ENCODE measurements at places on chromosomes 5 and 9. TPM values are rescaled to one million over a fixed set of nuclear protein-coding genes. Genes with fewer than 3 reads are reported as not detected.

DNA sequence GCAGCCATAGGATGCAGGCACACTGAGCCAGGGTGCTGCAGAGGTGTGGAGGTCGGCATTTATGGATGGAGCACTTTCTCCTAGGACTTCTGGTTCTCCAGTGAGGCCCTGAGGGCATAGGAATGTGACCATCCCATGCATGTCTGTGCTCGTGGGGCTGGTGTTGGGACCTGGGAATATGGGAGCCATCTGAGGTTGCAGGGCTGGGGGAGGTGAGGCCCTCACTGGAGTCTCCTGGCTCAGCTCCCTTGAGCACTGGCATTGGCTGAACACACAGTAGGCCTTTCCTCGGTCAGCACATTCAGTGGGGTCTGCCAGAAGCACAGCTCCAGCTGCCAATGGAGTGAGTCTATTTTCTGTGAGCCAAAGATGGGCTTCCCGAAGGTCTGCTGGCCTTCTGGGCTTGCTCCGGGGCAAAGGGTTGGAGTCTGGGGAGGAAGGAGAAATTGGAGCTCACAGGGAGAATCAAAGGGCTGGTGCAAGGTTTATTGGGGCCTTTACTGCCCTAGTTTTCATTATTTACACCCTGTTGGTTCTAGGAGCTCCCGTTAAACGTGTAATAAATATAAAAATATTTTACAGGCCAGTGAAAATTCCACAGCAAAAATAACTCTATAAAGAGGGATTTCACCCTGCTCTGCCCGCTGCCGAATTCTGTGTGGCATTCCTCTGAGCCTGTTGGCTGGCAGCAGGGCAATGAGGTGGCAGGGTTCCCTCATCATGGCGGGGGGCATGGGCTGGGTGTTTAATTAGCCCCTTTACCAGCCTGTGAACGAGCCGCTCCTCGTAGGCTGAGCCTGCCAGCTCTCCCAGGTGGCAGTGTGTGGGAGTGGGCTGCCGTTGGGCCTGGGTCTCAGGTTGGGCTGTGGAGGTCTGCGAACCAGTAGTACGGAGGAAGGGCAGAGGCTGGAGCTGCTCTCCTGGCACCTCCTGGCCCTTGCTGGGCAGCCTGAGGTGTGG, 31.6 kb upstream of the PITX1 start:
- no peaks in the 10 kb centered on the region for H3K4me1 ChIP-seq
- H3K27ac ChIP-seq = no peak overlapping the region
- H3K36me3 ChIP-seq = no peaks in the 10 kb centered on the region
- H3K27me3 ChIP-seq = no peaks in the 10 kb centered on the region
- H3K4me3 ChIP-seq = no peak overlapping the region
- peak; percentile 55 for DNase-seq

GRCh38 chr5:73899055-73899454, 273.1 kb downstream of the ARHGEF28 start:
- H3K27me3 ChIP-seq = no peaks in the 10 kb centered on the region
- no peak for DNase-seq
- H3K4me3 ChIP-seq = no peak overlapping the region
- H3K36me3 ChIP-seq = peaks cover 2% of the 10 kb centered on the region

The DAB2IP gene
- total RNA-seq = 70.3 TPM

DNA sequence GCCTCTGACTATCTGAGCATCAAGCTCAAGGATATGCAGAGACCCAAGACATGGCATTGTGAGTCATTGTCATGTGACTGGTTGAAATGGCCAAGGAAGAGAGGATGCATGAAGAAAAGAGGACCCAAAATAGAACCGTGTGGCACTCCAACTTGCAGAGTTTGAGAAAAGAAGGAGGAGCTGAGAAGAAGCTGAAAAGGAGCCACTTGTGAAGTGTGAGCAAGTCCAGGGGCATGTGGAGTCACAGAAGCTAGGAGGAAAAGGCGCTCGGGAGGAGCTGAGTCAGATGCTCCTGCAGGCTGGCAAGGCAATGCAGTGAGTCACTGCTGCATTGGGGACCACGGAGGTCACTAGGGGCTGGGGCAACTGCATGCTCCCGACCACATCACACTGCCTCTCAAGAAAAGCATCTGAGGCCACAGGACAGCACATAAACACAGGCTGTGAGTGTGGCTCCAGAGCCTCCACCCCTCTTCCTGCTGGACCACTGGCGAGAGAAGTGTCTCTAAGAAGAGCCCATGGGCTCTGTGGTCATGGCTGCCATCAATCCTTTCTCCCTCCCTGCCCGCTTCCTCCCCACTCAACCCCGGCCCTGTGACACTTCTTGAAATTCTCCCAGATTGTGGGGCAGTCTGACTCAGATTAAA, 197.6 kb downstream of the DRD1 start:
- peak; percentile 90 for DNase-seq
- no peak overlapping the region for H3K4me3 ChIP-seq
- H3K4me1 ChIP-seq = no peaks in the 10 kb centered on the region
- H3K27ac ChIP-seq = no peak overlapping the region
- H3K36me3 ChIP-seq = no peaks in the 10 kb centered on the region

The SPINK7 gene
- total RNA-seq = not detected

The SMIM33 gene
- not detected for total RNA-seq

GRCh38 chr5:115683081-115683480, 57.2 kb upstream of the TMED7 start:
- H3K27me3 ChIP-seq = no peaks in the 10 kb centered on the region
- H3K27ac ChIP-seq = no peak overlapping the region
- no peak for DNase-seq

GRCh38 chr9:127458921-127459320, 7.6 kb downstream of the LRSAM1 start:
- no peaks in the 10 kb centered on the region for H3K27me3 ChIP-seq
- H3K4me1 ChIP-seq = no peaks in the 10 kb centered on the region
- no peak overlapping the region for H3K27ac ChIP-seq
- no peaks in the 10 kb centered on the region for H3K36me3 ChIP-seq

DNA sequence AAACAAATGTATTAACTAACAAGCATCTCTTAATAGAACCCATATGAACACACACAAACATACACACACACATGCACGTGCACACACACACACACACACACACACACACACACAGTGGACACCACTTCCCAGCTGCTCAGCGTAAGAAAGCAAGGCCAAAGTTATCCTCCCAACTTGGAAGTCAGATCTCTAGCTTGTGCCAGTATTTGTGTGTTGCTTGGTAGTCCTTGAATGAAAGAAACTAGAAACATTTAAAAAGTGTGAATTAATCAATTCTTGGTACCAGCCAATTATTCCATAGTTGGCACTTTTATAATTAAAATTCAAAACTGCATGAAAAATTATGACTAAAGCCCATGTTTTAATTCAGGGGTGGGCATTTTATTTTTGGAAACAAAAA, 178.1 kb downstream of the TMEM161B start:
- H3K27me3 ChIP-seq = peaks cover 4% of the 10 kb centered on the region
- H3K27ac ChIP-seq = no peak overlapping the region
- no peak overlapping the region for H3K4me3 ChIP-seq
- DNase-seq = no peak
- no peaks in the 10 kb centered on the region for H3K36me3 ChIP-seq

DNA sequence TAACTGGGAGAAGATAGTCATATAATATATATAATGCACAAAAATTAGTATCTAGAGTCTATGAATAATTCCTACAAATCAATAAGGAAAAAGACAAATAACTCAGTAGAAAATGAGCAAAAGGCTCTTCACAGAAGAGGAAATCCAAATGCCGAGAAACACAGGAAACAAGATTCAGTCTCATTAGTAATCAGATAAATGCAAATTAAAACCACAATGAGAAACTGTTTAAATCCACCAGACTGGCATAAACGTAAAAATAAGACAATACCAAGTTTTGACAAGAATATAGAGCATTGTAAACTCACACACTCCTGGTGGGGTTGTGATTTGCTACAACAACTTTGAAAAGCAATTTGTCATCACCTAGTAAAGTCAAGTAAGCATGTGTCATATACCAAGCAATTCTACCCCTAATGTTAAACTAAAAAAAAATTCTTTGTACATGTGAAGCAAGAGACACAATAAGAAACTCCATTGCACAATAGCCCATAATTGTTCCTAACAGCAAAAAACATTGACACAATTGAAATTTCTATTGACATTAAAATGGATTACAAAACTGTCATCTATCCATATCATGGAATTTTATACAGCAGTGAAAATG, 21.0 kb upstream of the UBLCP1 start:
- H3K36me3 ChIP-seq = no peaks in the 10 kb centered on the region
- no peaks in the 10 kb centered on the region for H3K4me1 ChIP-seq
- H3K4me3 ChIP-seq = no peak overlapping the region
- peaks cover 1% of the 10 kb centered on the region for H3K27me3 ChIP-seq
- no peak for DNase-seq

The CD72 gene
- 11.5 TPM for total RNA-seq

The SLC24A2 gene
- total RNA-seq = not detected

DNA sequence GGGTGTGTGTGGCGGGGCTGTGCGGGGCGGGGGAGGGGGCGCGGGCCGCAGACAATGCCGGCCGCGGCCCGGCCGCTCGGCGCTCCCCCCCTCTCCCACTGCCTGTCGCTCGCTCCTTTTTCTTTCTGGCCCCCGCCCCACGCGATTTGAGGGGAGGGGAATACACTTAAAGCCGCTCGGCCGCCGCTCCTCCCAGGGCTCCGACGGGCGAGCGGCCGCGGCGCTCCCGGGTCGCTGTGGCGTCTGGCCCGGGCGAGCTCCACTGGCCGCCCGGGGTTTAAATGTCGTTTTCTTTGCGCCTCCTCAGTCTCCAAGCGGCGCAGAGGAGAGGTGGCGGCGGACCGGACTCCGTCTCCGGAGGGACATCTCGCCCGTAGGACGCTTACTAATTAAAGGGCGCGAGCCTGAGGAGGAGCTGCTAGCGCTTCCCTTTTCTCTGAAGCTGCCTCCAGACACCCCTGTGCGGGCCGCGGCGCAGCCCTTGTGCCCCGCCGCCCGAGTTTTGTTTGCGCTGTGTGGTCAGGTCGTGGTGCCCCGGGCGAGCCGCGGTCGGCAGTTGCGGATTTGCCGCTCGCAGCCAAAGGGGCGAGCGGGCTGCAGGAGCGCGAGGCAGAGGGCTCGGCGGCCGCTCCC, 1.4 kb downstream of the ZSWIM6 start:
- H3K4me1 ChIP-seq = no peaks in the 10 kb centered on the region
- DNase-seq = peak; percentile 73
- peak overlapping the region; percentile 55 for H3K27ac ChIP-seq
- no peaks in the 10 kb centered on the region for H3K27me3 ChIP-seq
- H3K4me3 ChIP-seq = peak overlapping the region; percentile 98
- H3K36me3 ChIP-seq = no peaks in the 10 kb centered on the region

The CLIC3 gene
- total RNA-seq = 7.0 TPM

DNA sequence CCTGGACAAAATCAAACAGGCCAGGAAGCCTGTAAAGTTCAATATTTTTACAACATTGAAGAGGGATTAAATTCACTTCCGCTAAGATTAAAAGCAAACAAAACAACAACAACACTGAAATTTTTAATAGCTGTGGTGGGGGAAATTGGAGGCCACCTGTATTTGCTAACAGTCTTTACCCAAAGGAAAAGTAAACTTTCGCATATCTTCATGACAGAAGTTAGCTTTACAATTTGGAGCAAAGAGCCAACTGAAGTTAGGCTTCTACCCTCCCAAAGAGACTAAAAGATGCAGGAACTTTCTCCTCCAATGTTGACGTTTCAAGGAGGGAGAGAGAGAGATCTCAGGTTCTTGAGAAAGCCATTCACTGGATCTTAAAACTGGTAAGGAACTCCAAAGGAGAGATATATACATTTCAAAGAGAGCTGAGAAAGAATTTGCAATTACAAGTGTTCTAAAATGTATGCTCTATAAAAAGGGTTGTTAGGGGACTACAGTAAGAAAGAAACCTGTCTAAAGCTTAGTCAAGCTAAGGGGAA, 349.2 kb upstream of the CDH9 start:
- no peaks in the 10 kb centered on the region for H3K36me3 ChIP-seq
- H3K4me1 ChIP-seq = no peaks in the 10 kb centered on the region
- H3K4me3 ChIP-seq = no peak overlapping the region
- DNase-seq = no peak

DNA sequence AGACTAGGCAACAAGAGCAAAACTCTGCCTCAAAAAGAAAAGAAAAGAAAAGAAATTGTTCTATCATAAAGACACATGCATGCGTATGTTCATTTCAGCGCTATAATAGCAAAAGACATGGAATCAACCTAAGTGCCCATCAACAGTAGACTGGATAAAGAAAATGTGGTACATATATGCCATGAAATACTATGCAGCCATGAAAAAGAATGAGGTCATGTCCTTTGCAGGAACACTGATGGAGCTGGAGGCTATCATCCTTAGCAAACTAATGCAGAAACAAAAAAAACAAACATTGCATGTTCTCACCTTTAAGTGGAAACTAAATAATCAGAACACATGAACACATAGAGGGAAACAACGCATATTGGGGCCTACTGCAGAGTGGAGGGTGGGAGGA, 6.3 kb upstream of the ZNF883 start:
- H3K36me3 ChIP-seq = no peaks in the 10 kb centered on the region
- no peak overlapping the region for H3K4me3 ChIP-seq
- no peak overlapping the region for H3K27ac ChIP-seq
- no peaks in the 10 kb centered on the region for H3K27me3 ChIP-seq
- no peak for DNase-seq
- H3K4me1 ChIP-seq = no peaks in the 10 kb centered on the region

The HTR1A gene
- total RNA-seq = not detected

The NUTM2G gene
- not detected for total RNA-seq

DNA sequence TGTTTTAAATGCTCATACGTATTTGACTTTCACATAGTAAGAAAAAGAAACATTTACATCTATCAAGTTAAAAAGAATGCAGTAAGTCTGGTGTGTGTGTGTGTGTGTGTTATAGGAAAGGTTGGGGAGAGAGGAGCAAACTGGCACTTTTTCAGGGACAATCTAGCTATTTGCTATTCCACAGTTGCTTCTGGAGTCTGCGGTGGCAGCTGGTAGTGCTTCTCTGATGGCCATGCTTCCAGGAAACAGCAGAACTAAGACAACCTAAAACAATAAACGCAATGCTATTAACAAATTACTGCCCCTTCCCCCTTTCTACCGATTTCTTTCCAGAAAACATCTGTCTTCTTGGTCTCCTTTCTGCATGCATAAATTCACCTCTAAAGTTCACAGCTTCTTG, 70.0 kb upstream of the CDH10 start:
- H3K27me3 ChIP-seq = no peaks in the 10 kb centered on the region
- H3K4me1 ChIP-seq = no peaks in the 10 kb centered on the region

The GLRA1 gene
- total RNA-seq = not detected

- H3K27ac ChIP-seq = no peak overlapping the region
- peaks cover 8% of the 10 kb centered on the region for H3K4me1 ChIP-seq
- H3K36me3 ChIP-seq = no peaks in the 10 kb centered on the region
- no peak for DNase-seq
These were observed 12.9 kb downstream of the RAD23B start for GRCh38 chr9:107295995-107296394.

The TAF11L10 gene
- not detected for total RNA-seq

- H3K27me3 ChIP-seq = no peaks in the 10 kb centered on the region
- no peak overlapping the region for H3K27ac ChIP-seq
- H3K4me3 ChIP-seq = no peak overlapping the region
- peak; percentile 95 for DNase-seq
- H3K4me1 ChIP-seq = no peaks in the 10 kb centered on the region
These were observed 117.2 kb downstream of the RXRA start for GRCh38 chr9:134443174-134444037.

The MATR3 gene
- 194 TPM for total RNA-seq

GRCh38 chr5:143819716-143820115, 7.8 kb downstream of the HMHB1 start:
- H3K4me3 ChIP-seq = no peak overlapping the region
- no peak overlapping the region for H3K27ac ChIP-seq
- H3K4me1 ChIP-seq = no peaks in the 10 kb centered on the region
- H3K27me3 ChIP-seq = no peaks in the 10 kb centered on the region

GRCh38 chr9:100219347-100219746, 120.3 kb downstream of the INVS start:
- H3K4me1 ChIP-seq = no peaks in the 10 kb centered on the region
- no peak overlapping the region for H3K27ac ChIP-seq
- H3K36me3 ChIP-seq = no peaks in the 10 kb centered on the region
- no peak overlapping the region for H3K4me3 ChIP-seq

The RNF224 gene
- total RNA-seq = not detected

The CARTPT gene
- not detected for total RNA-seq
